ENCODE measurements at places on chromosomes 4 and X.
A peak's percentile ranks its signal among the peaks of the same experiment; 100 is the strongest.

- DNase-seq: no peak
Observed at GRCh38 chrX:15269618-15270521, at the start of gene ASB9. ASB9 (minus strand) TSS chrX:15270083; CDS start chrX:15269874, 209 bp downstream.

GRCh38 chr4:53477038-53477565 is 99.7 kb downstream of the FIP1L1 start:
- DNase-seq: no peak

- no peak for DNase-seq
Observed at GRCh38 chrX:72073633-72074032, 58.1 kb downstream of the RTL5 start.

DNA sequence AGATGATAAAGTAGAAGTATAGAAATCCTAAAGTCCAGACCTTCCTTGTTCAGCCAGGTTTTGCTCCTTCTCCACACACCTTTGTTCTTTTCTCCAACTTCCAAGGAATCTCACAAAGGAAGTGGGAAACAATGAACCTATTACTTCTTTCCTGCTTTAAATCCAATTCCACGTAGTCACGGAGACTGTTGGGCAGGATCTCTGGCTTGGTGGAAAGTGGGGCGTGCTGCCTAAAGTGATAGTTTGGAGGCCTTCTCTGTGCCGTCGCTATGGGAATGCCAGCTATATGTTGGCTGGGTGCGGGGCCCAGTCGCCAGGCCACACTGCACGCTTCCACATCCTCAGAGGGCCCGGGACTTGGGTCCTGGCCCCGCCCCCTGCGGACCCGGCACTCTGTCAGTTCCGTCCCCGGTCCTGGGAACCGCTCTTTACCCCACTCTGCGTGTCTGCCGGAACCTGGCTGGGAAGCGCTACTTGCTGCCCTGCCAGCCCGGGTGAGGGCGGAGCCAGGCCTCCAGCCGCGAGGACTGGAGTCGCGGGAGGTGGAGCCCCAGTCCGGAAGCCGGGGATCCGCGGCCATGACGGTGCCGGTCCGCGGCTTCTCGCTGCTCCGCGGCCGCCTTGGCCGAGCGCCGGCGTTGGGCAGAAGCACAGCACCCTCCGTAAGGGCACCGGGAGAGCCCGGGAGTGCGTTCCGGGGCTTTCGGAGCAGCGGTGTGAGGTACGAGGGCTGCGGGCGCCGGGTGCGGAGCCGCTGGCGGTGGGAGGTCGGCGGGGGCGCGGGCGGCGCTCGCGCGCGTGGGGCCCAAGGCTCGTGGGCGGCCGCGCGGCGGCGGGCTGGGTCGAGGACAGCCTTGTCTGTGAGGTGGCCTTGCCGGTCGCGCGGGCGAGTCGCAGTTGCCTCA is at the start of gene MTHFD2L:
Gene MTHFD2L (plus strand): TSS at position 558 of the 905 bp plus-strand sequence. CDS start 21 bp downstream, at position 579.
- DNase-seq: peak; percentile 93

- DNase-seq: no peak
Observed at GRCh38 chr4:154529728-154530519, 20.3 kb downstream of the PLRG1 start.

GRCh38 chr4:127182687-127183086 is 450.1 kb upstream of the INTU start:
- DNase-seq: no peak

DNA sequence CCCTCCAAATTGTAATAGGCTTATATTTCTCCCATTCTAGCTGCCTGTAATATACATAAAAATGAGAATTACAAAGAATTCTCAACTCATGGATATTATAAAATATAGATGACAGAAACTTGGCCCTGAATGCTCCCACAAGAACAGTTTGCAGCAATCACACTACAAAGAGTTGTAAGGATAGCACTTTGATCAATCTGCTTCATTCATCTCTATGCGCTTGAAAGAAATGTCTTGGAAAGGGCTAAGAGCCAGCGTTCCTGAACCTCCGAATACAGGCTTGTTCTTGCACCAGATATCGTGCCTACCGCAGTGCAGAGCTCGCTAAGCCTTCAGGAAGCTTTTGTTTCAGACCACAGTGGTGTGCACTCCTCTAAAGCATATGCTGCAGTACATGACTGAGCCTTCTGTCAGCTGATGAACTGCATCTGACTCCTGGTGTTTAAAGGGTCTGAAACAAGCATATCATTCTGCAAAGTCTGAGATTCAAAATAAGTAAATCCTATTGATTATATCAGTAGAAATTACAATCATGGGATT is 417.6 kb upstream of the ZFP42 start:
- DNase-seq: no peak

DNA sequence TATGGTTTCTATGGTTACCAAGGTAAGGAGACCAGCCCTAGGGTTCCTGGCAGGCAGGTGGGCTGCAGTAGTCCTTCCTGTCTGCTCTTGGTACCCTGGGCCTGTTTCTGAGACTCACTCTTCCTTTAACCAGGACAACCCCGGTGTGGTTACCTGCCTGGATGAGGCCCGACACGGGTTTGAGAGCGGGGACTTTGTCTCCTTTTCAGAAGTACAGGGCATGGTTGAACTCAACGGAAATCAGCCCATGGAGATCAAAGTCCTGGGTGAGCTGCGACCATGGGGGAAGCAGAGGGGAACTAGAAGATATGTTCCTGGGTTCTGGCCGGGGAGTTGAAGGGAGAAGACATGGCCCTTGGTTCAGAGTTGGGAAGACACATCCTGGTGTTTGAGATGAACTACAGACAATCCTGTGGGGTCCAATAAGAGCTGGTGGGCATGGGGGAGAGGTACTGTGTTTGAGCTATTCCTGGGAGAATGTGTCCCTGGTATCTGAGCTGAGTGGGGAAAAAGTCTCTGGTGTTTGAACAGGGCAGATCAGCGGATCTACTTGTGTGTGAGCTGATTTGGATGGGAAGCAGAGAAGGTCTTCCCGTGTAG is 7.8 kb downstream of the UBA1 start:
- no peak for DNase-seq

- DNase-seq: no peak
Observed at GRCh38 chr4:24991015-24991414, 39.7 kb downstream of the LGI2 start.

GRCh38 chr4:153570228-153570973 is 104.2 kb downstream of the TMEM131L start:
- no peak for DNase-seq

GRCh38 chr4:151835467-151835866 is 74.7 kb upstream of the GATB start:
- no peak for DNase-seq

- no peak for DNase-seq
Observed at GRCh38 chr4:156766846-156767245, 204.8 kb downstream of the PDGFC start.

- no peak for DNase-seq
Observed at GRCh38 chr4:15109600-15109999, 107.3 kb downstream of the CPEB2 start.

DNA sequence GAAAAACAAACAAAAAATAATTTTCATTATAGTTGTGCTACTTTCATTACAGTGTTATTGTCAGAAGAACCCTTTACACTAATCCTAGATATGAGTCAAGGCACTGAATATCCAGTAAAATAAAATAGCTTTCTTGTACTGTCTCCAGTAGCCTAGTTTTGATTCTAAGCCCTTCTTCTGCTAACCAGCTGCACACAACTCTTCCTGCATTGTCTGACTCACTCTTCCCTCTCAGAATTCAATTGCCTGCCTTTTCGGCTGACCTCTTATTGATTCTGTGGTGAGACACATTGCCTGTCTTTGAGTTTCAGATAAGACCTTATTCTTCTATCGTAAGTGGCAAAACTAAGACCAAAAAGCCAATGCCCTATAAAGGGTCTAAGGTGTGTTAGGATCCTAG is 26.7 kb upstream of the PCDH18 start:
- DNase-seq: no peak

DNA sequence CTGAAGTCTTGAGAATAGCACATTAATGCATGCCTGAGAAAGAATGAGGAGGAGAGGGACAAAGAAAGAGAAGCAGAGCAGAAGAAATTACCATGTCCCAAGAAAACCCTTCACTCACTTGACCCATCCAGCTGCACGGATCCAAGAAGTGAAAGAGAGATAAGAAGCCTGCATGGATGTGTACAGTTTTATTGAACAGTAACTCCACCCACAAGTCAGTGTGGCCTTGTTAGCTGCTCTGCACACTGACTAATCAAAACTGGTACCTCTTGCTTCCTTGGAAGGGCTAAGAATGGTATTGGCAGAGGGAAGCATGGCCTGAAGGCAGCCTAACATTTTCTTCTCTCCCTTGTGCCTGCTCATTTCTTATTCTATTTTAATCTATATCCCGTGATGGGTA is 163.9 kb downstream of the SLC7A11 start:
- DNase-seq: no peak

DNA sequence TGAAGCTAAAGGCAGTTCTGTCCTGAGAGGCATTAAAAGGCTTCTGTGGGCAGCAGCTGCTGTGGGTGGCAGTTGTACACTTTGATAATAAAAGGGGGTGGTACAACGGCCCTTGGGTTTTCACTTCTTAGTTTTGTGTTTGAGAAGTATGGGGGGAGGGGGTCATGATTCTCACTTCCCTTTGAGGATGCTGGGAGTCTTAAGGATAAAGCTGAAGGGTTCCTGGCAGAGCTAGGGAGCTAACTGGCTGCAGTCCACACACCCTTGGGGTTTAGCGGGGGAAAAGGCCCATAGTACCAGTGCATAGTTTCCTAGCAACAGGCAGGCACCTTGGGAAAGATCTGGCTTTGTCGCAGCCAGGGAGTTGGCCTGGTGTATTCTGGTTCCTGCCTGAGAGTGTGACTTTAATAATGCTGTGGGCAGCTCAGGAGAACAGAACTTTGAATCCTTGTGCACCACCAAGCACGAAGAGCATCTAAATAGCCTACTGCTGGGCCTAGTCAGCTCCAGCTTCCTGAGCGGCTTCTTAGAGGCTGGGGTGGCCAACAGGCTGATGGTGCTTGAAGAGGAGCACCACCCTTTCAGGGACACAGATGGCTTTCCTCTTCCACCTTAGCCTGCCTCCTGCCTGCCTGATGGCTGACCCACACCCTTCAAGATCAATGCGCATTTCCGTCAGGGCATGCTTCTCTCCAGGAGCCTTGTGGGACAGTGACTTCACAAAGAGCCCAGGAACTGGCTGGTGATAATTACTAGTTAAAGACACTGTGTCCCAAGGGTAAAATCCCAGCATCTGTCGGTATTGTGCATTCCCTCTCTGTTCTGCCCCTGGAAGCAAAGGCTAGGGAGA is 12.5 kb downstream of the ZBTB33 start:
- DNase-seq: no peak

GRCh38 chrX:112769034-112769433 is 71.6 kb downstream of the AMOT start:
- DNase-seq: no peak

DNA sequence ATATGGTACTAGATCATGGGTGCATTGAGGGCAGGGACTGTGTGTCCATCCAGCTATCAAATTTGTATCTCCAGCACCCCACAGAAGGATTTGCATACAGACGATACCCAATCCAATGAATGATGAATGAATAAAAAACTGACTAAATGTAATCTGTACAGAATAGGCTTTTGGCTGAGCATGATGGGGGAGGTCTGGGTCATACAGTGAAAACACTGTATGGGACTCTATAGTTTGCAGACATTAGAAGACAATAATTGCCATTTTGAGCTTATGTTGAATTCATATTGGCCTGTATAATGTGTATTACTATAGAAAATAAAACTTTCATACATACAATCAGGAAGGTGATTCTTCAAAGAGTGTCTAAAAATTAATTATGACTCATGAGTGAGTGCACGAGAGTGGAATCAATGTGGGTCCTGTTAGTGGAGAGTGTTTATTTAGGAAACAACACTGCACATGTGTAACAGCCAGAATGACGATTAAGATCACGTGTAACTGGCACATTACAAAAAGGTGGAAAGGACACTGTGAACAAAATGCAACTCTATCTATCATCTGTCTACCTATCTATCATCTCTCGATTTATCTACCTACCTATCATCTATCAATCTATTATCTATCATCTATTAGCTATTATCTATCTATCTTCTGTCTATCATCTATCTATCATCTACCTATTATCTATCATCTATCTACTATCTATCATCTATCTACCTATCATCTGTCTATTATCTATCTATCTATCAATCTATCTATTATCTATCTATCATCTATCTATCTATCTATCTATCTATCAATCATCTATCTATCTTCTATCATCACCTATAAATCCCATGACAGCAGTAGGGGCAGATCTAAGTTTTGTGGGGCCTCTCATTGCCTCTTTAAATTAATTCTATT is 201.3 kb downstream of the PTTG2 start:
- no peak for DNase-seq

DNA sequence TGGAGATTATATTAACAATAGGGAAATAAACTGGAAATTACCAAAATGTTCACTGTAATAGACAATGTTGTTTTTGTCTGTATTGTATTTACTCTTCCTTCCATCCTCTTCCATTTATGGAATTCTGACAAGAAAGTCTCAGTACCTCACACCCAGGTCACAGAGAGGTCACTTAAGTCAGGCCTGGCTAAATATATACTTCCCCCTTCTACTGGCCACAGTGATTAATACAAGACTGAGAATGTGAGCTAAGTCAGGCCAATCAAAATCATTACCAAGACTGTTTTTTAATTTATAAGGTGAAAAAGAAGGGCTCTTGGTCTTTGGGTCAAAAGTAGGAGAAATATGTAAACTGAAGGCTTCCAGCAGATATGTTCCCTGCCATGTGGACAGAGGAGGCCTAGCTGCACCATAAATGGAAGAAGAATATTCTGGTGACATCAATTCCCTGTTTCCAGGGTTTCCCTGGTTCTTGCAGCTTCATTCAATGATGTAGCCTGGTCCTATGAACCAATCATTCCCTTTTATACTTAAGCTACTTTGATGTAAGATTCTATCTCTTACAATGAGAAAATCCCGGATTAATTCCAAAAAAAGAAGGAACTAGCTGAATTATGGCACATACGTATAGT is 64.3 kb downstream of the LRBA start:
- no peak for DNase-seq

DNA sequence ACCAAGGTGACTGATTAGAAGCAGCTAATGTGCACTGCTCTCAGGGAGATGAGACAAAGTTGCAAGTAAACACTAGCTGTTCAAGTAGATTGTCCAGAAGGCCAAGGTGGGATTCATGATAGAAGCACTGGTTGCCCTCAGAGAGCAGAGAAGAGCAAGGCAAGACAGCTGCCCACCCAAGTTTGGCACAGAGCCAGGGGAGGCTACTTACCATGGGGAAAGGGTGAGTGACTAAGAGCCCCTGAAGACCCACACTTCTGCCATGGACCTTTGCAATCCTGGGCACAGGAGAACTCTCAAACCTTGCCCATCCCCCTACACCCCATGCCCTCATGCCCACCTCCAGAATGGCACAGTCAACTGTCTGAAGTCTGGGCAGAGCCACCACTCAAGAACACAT is 68.3 kb downstream of the SPIN4 start:
- DNase-seq: no peak

GRCh38 chr4:156085100-156085499 is 131.4 kb upstream of the CTSO start:
- no peak for DNase-seq

- no peak for DNase-seq
Observed at GRCh38 chr4:88792268-88792781, 94.7 kb upstream of the NAP1L5 start.

- DNase-seq: no peak
Observed at GRCh38 chr4:127126718-127127117, 506.0 kb upstream of the INTU start.

Measured in NAMALWA (cell line).